ELF-1 (cell line): ENCODE measurements at places on chromosomes 2 and 18.

- no peak for DNase-seq
These were observed at the start of gene PXDN for GRCh38 chr2:1744446-1745170. TSS of gene PXDN (minus strand) at chr2:1744515. CDS start at chr2:1744455, 60 bp downstream.

GRCh38 chr2:36493306-36493705 is 104.7 kb downstream of the FEZ2 start:
- peak; percentile 20 for DNase-seq

DNA sequence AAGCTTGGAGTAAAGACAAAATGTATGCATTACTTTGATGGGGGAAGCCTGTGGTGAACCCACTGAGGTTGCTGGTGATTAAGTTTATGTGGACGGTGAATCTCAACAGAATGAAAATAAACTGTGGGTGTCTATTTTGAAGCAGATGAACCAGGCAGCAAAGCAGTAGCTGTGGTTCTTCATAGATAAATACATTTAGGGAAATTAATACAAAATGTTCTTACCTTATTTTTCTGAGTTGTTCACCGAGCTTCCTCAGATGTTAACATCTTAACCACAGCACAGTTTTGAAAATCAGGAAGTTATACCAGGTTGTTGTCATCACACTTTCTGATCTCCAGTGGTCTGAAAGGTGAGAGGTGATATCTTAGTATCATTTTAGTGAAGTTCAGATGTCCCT is 53.9 kb downstream of the NCK2 start:
- no peak for DNase-seq

DNA sequence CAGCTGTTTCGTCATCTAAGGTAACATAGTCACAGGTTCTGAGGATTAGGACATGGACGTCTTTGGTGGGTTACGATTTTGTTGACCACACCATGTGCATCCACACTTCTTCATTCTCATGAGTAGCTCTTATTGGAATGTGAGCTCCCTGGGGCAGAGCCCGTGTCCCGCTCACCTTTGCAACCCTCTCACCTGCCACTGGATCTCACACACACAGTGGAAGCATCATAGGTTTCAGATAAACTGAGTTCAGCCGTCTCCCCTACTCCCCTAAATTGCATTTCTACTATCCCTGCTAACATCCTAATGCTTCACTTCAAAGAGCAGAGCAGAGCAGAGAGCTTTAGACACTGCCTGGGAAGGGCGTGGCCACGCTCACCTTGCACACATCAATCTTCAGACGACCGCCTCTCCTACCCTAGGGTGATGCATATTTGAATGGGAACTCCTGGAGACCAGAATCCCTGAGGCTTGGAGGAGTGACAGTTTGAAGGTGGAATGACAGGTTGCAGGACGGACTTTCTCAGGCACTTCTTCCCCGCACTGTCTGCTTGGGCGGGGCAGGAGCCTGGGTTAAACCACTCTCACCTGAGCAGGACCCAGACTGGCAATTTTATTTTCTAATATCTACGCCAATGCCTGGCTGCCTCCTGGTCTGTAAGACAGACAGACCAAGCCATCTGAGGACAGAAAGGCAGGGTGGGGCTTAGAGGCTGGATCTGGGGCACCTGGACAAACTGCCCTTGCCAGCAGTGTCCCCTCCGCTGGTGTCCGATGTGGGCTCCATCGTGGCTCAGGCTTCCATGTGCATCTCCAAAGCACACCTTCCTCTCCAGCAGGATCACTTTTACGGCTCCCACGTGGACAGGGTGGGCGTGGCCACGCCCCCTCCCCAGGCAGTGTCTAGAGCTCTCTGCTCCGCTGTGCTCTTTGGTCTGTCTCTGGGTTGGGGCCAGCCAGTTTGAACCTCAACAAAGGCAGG is 229.5 kb upstream of the COPS8 start:
- DNase-seq = peak; percentile 96

- no peak for DNase-seq
These were observed 72.7 kb downstream of the TWIST2 start for GRCh38 chr2:238920601-238921001.

- DNase-seq = no peak
These were observed 3.4 kb downstream of the B4GALT6 start for GRCh38 chr18:31680831-31681568.

GRCh38 chr2:216590780-216591179 is 42.4 kb upstream of the IGFBP2 start:
- no peak for DNase-seq

- no peak for DNase-seq
These were observed 195.4 kb downstream of the HAUS1 start for GRCh38 chr18:46299465-46300008.

DNA sequence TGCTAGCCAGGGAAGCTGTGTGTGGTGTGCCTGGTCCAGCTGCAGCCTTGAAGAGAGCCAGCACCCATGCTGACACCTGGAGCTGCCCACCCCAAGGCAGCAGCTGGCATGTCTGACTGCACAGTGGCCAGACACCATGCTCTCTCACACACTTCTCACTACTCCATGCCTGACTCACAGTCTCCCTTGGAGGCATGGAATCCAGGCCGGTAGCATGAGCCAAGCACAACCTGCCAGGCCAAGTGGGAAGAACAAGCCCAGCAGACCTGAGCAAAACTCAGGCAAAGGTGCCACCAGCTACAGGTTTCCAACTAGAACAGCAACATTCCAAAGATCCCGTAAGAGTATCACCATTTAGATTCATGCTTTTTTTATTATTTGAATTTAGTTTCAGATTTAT is 625.3 kb upstream of the LRRTM4 start:
- peak; percentile 12 for DNase-seq

GRCh38 chr2:53994818-53995808 is 24.3 kb upstream of the PSME4 start:
- DNase-seq = no peak

DNA sequence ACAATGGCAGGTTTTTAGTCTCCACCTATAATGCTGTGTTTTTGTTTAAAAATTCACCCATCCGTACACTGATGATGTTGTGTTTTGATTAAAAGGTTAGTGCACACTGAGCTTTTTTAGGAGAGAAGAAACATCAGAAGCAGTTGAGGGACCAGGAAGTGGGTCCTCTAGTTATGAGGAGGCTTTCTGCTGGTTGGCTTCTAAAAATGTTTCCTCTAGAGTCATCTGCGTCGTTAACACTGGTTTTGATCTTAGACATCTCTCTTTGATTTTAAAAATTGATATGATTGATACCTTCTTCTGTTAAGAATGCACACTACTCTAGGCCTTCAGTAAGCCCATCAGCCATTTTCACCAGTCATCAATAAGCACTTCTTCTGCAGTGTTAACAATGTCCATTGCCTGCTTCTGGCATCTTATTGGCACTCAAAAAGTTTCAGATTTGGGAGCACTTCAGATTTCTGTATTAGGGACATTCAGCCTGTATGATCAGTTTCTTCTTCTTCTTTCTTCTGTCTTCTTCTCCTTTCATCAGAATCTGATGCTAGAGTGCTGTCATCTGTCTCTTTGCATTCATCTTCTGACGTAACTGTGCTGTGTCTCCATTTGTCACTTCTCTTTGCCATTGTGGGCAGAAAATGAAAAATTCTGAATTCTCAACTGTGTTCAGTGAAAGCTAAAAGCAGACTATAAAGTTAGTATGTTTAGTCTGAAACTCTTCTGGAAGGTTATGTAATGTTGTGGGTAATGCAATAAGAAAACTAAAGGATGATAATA is 56.3 kb downstream of the PHLPP1 start:
- DNase-seq = no peak

DNA sequence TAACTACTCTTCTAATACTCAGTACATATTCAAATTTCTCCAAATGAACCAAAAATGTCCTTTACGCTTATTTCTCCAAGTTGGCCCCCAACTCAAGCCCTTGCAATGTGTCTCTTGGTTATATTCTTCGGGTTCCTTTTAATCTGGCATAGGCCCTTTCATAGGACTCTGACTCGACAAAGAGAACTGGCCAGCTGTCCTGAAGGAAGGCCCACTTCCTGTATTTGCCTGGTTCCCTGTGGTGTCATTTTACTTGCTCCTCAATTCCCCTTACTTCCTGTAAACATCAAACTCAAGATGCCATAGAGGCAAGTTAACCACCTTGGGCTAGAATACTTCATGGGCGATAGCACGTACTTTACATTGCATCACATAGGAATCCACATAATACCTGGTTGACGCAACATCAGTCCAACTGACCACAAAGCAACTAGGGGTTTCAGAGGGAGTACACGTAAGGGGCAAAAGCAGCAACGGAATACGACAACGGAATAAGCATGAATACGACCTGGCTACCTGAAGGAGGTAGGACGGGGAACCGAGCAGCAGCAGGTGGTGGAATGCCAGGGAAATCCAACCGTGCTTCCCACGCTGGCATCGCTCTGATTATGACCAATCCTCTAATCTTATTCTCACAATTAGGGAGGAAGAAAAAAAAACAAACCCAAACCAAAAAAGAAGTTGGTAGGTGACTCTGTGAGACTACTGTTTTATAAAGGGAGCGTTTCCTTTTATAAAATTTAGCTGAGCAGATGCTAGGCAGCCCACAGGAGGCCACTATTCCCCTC is 823 bp upstream of the GORASP2 start:
- peak; percentile 32 for DNase-seq

GRCh38 chr18:424071-424661 is 76.3 kb downstream of the COLEC12 start:
- no peak for DNase-seq

DNA sequence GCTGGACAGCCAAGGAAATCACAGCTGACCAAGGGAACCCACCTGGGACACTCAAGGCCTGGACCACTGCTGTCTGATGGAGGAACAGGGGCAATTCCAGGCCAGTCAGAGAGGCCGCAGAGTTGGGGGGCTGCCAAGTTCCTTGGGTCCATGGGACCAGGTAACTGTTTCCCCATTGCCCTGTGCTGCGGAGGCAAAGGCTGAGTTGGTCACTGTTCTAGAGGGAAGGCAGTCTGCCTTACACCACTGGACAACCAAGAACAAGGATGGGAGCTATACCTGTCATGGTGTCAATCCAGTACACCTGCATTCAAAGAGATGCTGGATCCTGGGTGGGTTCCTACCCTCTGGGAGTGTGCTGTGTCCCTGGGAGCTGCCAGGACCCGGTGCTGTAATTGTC is 9.6 kb upstream of the SP140L start:
- DNase-seq = no peak

DNA sequence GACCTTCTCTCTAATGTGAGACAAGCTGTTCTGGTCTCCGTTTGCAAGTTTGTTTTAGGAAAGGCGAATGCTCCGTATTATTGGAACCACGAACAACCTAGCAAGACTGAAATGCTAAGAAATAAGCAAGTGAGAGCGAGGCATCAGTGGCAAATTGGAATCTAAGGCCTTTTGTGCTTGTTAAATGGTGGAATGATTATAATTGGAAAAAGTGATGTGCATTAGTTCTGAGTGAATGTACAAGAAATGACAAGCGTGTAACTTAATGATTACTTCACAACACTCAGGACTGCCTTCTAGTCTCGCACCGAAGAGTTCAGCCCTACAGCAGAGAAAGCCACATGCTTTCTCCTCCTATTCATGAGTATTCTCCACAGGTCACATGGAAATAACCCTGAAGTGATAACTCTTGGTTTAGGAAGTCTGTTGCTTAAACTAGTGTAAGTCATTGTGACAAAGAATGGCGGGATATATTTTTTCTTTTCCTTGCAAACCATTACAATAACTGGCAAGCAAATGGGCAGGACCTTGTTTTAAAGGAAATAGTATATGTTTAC is 392.2 kb upstream of the FIGN start:
- DNase-seq = no peak

DNA sequence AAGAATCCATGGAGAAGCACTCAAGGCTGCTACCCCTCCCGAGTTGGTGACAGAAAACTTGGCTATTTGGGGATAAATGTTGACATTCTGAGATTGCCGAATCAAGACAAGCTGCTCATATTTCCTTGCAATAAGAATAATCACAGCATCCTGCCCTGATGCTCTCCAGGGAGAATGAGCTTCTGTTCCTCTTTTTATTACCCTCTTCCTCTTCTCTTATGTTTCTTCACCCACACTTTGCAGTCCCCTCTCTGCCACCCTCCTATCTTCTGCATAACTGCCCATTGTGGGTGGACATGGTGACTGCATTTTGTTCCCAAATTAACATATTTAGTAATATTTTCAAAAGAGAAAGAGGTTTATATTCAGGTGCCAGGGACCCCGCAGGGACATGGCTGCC is 11.9 kb upstream of the MSGN1 start:
- no peak for DNase-seq

- DNase-seq = peak; percentile 18
These were observed 32.9 kb downstream of the SMAD7 start for GRCh38 chr18:48917579-48918517.

DNA sequence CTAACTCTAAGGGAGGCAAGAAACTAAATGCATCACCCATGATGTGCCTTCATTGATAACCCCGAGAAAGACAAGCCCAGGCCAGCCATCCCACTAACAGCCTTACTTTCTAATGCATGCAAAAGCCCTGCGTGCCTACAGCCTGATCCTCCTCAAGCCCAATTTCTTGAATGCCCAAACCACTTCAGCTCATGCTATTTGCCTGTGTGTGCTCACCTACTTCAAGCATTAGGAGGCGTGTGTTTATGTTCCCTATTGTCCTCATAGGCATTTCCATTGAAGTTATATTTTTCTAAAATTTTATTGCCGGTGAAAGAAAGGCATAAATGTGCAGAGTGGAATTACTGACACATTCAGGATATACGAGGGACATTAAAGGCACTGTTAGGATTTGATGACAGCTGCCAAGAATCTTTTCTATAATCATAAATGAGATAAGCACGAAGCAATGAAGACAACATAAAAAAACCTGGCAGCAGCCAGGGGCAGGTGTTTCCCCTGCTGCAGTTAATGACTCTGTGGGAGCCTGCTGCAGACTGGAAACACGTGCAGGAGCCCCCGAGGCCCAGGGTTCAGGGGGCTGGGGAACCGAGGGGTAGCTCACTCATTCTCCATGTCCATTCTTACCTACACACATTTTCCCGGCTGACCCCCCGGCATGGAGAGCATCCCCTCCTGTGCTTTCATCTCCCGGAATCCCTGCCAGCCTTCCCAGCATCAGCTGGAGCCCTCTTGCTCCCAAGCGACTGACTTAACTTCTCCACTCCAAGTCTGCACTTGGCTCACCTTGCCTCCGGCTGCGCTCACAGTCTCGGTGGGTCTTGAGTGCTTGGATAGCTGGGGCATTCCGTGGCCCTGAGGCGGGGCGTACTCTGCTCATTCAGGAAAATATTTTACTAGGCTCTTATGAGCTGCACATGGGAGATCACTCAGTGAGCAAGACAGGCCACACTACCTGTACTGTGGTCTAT is 292.3 kb upstream of the SIX2 start:
- DNase-seq = no peak

- DNase-seq = peak; percentile 25
These were observed 30.5 kb downstream of the GALNT14 start for GRCh38 chr2:31107591-31108300.

- DNase-seq = no peak
These were observed 3.8 kb downstream of the CREB1 start for GRCh38 chr2:207533461-207534008.
